ENCODE measurements at places on chromosomes 12 and 14. TPM values are rescaled to one million over a fixed set of nuclear protein-coding genes. Genes with fewer than 3 reads are reported as not detected.

DNA sequence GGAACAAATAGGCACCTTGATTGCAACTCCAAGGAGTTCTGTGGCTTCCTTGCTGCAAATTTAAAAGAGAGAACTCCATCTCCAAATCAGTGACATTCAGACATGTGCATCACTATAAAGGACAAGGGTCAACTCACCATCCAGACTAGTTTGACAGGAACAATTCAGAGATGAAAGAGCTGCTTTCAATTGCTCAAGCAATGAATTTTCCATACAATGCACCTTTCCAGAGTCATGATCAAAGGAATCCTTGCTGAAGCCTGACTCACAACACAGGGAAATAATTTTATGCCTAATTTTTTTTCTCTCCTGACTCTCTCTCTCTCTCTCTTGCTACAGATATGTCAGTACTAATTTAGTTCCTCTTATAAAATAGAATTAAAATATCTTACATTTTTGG is 380.5 kb upstream of the GARIN6 start:
- no peaks in the 10 kb centered on the region for H3K36me3 ChIP-seq
- no peak for DNase-seq
- no peak overlapping the region for H3K4me3 ChIP-seq
- no peak overlapping the region for H3K27ac ChIP-seq
- no peaks in the 10 kb centered on the region for H3K27me3 ChIP-seq

DNA sequence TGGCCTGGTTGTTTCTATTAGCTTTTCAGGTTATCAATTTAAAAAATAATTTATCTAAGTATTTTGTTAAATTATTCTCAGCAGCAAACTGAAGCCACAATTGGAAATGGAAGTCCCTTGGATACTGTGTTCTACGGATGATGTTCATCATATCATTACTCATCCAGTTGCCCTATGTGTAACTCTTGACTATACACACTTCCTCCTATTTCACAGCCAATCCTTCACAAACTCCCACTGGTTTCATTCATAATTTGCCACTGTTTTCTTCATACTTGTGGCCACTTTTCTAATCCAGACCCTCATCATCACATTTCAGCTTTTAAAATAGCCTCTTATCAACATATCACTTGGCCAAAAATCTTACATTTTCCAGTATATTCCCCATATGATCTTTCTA is 84.0 kb downstream of the CATSPERB start:
- no peak for DNase-seq
- no peak overlapping the region for H3K27ac ChIP-seq

The ITGB7 gene
- total RNA-seq, result 0.79 TPM

The ZBTB42 gene
- total RNA-seq, result 0.99 TPM

Data from spinal cord (tissue), 10 donors.